ENCODE measurements at places on chromosomes 11 and 22.
A peak's percentile ranks its signal among the peaks of the same experiment; 100 is the strongest.

DNA sequence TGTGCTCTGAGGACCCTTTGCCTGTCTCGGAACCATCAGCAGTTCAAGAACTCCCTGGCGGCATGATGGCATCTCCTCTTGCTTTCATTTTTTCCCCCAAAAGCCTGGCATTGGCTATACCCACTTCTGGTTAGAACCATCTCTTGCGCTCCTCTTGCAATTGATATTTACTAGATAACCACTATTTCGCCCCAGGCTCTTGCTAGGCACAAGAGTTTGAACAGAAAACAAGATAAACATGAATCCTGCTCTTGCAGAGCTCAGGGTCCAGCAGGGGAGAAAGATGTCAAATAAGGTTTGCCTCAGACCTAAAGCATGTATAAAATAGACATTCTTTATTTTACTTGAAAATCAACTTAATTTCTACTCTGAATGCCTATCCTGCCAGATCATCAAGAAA lies 33.1 kb downstream of the SLCO2B1 start:
- no peak for DNase-seq

DNA sequence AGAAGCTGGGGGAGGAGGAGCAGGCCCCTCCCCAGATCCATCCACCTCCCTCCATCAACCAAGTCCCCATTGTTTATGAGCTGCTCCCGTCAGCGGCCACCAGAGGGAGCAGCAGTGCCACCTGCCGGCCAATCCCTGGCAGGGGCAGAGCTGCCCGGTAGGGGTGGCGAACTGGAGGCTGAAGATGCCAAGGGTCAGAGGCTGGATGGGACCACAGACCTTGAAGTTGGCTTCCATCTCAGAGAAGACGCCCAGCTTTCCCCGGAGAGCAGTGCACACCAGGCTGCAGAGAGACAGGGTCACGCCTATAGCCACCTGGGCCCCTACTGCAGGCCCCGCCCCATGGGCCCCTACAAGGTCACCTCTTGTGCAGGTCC lies 3.6 kb downstream of the FIBP start:
- peak; percentile 60 for DNase-seq

GRCh38 chr11:117631336-117632140 lies 165.5 kb downstream of the DSCAML1 start:
- DNase-seq = no peak

DNA sequence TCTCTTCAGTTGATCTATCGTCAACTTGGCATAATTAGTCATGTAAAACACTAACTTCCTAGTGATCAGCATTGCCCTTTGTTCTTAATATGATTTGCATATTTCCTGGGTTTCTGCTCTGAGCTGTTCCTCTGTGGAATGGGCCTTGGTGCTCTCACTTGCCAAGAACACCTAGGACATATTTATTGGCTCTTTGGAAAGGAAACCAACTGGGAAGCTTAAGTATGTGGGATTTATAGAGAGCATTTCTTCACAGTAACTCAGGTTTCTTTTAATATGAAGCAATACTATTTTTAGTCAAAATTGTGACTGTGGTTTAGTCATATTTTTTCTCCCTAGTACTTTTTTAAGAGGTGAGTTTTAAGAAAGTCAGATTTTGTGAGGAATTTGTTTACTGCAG lies 28.8 kb downstream of the FAT3 start:
- no peak for DNase-seq

DNA sequence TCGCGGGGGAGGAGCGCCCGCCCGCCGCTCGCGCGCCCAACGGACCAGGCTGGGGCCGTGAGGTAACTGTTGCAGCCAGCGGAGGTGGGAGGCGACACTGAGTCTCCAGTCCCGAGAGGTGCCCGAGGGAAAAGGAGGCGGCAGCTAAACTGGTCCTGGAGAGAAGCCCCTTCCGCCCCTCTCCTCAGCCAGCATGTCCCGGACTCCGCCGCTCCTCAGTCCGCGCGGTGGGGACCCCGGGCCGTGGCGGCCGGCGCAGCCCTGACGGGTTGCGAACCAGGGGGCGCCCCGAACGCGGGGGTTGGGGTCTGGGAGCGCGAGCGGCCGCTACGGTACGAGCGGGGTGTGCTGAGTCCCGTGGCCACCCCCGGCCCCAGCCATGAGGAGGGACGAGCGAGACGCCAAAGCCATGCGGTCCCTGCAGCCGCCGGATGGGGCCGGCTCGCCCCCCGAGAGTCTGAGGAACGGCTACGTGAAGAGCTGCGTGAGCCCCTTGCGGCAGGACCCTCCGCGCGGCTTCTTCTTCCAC lies at the start of gene PDE3B:
PDE3B (plus strand) TSS at position 108 of the 529 bp plus-strand sequence; CDS start at position 380, 272 bp downstream.
- peak; percentile 40 for DNase-seq

- no peak for DNase-seq
Measured at GRCh38 chr22:48492366-48493320, 1335.0 kb downstream of the BRD1 start.

DNA sequence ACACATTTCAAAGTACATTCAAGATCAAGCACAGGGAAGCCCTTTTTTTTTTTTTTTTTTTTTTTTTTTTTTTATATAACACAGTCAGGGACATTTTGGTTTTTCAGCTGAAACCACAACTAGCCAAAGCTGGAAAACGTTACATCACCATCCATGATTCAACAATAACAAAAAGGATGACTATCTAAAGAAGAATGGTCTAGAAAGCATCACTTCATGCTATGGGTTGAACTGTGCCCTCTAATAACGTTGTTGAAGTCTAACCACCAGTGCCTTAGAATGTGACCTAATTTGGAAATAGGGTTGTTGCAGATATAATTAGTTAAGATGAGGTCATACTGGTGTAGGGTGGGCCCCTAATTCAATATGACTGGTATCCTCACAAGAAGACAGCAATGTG lies 46.6 kb downstream of the MTMR2 start:
- no peak for DNase-seq

DNA sequence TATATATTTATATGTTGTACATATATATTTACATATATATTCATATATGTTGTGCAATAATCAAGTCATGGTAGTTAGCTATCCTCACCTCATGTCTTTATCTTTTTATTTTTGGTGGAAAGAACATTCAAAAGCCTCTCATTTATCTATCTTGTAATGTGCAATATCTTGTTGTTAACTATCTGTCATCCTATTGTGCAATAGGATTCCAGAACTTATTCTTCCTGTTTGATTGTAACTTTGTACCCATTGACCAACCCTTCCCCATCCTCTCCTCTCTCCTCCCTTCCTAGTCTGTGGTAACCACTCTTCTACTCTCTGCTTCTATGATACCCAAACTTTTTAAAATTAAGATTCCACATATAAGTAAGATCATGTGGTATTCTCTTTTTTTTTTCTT lies 115.6 kb upstream of the PDGFD start:
- DNase-seq = no peak

- DNase-seq = no peak
Measured at GRCh38 chr22:47811971-47812370, 1049.5 kb downstream of the TBC1D22A start.

DNA sequence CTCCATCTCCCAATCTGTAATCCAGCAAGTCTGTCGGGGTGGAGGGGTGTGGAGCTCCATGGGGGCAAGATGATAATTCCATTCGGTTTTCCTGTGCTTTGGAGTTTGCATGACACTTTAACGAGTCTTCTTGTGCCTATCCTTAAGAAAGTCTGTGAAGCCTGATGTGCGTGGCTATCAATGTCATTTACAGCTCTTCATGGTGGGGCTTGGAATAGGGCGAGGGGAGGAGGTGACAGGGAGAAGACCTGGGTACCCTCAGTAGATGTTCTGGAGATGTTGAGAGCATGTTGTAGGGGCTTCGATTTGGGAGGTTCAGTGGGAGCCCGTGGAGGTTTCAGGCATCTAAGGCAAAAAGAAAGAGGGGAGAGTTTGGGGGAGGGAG lies 579 bp upstream of the PHLDB1 start:
- no peak for DNase-seq
